GM04504 (cell line): ENCODE measurements at places on chromosomes 3 and 15.

- peak; percentile 35 for DNase-seq
Measured at GRCh38 chr3:114624047-114624445, 330.2 kb downstream of the TIGIT start.

- no peak for DNase-seq
Measured at GRCh38 chr3:94070341-94070911, 7.6 kb downstream of the NSUN3 start.

DNA sequence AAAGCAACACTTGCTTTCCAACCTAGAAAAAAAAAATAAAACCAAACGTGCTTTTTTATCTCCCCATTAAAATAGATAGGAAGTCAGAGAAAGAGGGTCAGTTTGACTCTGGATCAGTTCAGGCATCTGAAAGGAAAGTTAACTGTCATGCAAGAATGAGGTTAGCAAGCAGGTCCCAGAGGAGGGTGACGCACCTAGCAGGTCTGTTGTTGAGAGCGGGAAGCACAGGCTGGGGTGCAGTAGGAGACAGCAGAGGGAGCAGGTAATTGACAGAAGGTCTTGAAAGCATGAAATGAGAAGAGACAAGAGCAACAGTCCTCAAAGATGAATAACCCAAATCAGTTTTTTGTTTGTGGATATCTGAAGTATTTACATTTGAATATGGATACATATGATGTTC lies 82.5 kb downstream of the ANO10 start:
- no peak for DNase-seq

- DNase-seq: no peak
Measured at GRCh38 chr3:71581457-71582035, 2.0 kb downstream of the FOXP1 start.

DNA sequence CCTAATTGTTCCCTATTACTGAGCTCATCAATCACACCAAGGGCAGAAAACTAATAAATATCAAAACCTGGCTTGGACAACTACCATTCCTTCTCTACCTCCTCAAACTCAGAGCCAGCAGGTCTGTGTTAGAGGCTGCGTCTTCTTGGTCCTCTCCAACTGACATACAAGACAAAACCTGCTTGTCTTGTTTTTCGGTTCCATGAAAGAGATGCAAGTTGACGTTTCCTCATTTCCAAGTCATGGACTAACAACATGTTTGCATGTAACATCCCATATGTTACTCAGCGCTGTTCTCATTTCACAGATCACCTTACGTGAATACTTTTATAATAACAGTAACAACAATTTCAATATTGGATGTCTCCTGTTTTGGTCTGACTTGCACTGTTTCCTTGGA lies 110.9 kb downstream of the LMLN start:
- no peak for DNase-seq
